ENCODE measurements at places on chromosomes 1 and 21.

GRCh38 chr1:57678138-57678537, 254.3 kb upstream of the DAB1 start:
- DNase-seq, result no peak

DNA sequence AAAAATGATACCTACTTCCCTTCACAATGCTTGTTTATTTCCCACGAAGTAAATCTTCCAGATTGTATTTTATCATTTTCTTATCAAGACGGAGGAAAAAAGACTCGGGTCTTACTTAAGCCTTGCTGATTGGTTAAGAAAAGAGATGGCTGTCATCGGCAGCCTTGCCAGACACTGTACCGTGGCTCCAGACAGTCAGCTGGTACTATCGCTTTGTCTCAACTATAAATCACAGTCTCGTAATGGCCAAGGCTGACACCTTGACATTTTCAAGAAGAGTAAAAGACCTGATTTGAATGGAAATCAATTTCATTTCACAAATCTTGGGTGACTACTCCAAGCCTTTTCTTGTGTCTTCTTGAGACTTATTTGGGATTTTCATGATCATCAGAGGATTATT, 868.0 kb downstream of the USP25 start:
- DNase-seq, result no peak

DNA sequence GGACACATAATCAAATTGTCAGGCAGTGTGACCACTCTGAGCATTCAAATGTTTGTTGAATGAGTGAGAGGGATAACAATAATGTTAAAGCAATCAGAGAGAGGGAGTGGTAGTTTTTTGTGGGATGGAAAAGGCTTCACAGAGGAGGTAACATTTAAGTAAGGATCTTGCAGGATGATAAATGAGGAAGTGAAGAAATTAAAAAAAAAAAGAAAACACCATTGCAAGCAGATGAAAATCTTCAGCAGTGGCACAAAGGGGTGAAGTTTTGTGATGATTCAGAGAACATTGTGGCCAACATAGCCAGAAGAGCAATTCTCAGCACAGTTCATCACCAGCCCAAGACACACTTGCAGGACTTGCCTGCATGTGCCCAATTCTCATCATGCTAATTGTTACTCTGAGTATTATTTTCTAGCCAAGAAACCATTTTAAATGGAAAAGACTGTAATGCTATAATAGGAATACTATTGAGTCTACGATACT, 35.0 kb downstream of the OVGP1 start:
- DNase-seq, result no peak

DNA sequence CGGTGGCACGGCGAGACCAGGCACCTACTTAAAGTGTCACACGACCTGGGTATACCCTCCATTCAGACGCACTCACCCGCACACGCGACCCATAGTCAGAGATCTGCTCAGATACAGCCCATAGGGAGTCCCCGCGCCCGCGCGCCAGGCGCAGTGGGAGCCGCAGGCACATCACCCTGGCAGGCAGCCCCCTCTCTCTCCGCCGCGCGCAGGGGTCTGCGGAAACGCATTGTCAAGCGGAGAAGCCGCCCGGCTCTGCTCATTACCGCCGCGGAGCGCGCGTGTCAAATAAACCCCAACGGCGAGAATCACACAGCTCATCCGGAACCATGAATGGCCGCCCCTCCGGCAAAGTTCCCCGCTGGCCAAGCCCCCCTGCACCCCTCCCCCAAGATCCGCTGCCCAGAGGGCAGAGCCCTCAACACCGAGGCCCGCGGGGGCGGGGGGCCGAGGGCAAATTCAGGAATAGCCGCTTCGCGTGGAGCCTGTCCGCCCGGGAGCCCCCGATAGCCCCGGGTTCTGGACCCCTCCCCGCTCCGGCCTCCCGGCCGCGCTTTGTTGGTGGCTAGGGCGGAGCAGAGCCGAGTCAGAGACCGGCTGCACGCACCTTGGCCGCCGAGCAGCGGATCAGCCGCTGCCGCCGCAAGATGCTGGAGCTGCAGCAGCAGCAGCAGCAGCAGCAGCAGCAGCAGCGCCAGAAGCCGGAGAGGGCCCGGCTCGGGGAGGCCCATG, 522 bp downstream of the LRP8 start:
- no peak for DNase-seq

DNA sequence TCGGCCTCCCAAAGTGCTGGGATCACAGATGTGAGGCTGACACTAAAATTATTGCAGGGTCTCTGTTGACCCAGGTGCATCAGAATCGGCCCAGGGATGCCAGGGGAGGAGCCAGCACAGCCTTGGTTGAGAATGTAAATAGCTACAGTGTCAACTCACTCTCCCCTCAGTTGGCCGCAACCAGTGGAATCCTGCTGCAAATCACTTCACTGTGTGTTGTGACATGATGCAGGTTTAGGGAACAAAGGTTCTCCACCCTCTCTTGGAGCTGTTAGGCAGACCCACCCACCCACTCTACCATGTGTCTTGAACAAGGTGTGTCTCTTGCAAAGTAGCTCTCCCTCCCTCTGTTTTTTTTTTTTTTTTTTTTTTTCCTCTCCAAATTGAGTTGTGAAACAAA, 60.5 kb upstream of the SOD1 start:
- DNase-seq, result no peak

DNA sequence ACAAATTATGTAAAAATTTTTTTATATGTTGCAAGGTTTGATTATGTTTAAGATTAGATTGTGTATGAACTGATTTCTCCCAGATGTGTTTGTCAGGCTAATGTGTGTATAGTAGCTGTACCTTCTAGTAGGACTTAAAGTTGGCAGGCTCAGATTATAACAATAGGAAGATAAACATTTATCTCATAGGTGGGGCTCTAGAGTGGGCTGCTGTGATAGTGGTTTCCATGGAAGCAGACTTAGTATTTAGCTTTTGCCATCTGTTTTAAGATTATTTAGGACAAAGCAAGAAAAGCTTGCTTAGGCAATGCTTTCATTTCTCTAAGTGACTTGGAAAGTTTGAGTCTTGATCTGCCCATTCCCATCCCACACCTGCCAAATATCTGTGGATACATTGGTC, 187.7 kb upstream of the CACYBP start:
- no peak for DNase-seq

DNA sequence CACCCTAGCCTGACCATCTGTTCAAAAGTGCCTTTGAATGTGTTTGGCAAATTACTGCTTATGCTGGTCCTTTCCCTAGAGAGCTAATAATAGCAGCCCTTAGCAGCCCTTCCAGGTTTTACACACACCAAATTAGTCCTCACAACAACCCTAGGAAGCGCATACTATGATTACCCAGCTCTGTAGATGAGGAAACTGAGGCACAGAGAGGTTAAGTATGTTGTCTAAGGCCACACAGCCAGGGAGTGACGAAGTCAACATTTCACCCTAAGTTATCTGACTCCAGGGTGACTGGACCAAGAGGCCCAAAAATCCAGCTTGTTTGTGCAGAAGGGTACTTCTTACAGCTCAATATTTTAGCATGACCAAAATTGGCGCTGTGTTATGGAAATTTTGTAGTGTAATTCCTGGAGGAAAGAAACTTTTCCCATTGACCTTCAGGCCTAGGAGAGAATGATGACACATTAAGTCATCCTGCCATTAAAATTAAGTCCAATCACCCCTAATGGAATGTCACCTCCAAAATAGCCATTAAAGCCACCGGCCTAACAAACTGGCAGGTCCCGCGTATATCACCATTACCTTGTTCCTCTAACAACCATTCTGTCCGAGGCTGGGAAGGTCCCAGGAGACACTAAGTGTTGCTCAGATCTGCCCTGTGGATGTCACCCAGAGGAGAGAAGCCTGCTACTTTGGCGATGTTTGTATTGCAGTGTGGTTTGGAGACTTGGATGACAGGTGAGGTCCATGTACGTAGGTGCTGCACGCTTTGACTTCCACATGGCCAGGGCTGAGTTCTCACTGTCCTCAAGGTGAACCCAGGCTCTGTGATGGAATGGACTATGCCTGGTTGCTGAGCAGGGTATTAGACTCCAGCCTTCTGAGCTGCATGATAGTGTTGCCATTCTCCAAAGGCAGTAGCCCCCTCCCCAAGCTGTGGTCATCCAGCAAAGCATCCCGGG, 258.3 kb downstream of the TOMM20 start:
- DNase-seq, result no peak

- DNase-seq, result no peak
These were observed 18.9 kb downstream of the METTL13 start for GRCh38 chr1:171800342-171800741.

Measured in right lung (tissue), 10 donors.